ENCODE measurements at places on chromosomes 3 and 15.

DNA sequence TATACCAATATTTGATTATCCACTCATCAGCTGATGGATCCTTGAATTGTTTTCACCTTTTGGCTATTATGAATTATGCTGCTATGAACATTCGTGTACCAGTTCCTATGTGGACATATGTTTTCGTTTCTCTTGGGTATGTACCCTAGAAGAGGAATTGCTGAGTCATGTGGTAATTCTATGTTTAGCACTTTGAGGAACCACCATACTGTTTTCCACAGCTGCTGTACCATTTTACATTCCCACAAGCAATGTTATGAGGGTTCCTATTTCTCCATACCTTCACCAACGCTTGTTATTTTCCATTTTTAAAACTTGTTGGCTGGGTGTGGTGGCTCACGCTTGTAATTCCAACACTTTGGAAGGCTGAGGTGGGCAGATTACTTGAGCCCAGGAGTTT lies 62.9 kb downstream of the RPLP1 start:
- DNase-seq = no peak

DNA sequence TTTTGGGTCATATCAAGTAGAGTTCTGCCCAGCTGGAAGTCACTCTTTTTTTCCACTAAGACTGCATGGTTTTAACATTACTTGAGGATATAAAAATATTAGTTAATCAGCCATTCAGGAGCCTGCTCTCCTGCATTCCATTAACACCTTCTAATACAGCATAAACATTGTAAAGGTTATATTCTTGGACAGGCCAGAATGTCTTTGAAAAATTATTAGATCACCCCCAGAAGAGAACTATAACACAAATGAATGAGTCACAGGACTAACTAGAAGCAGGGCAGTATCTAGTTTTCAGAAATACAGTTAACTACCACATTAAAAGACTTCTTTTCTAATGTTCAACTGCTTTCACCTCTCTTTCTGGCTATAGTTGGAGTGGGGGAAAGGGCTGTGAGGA lies 80.9 kb downstream of the THBS1 start:
- DNase-seq = no peak

DNA sequence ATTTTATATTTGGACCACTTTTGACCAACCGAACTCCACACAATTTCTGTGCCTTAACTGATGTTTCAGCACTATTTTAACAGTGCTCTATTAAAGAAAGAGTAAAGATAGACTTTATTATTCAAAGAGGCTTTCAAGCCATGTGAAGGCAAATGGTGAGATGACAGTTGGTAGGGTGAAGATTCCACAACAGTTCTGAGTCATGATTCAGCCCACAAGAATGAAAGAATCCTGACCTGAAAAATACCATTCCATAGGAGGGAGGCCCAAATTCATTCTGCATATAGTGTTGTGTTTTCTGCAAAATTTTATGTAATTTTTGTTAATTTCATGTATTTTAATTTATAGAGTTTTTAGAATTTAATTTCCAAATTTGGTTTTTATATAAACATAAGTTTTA lies 135.6 kb upstream of the STAC start:
- DNase-seq = no peak

DNA sequence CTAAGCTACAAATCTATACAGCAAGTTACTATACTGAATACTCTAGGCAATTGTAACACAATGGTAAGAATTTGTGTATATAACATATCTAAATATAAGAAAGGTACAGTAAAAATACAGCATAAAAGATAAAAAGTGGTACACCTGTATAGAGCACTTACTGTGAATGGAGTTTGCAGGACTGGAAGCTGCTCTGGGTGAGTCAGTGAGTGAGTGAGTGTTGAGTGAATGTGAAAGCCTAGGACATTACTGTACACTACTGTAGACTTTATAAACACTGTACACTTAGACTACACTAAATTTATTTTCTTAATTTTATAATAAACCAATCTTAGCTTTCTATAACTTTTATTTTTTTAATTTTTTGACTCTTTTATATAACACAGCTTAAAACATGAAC lies 123.1 kb downstream of the ZMAT3 start:
- DNase-seq = no peak

GRCh38 chr15:59266028-59266427 lies 59.4 kb downstream of the LDHAL6B start:
- no peak for DNase-seq

DNA sequence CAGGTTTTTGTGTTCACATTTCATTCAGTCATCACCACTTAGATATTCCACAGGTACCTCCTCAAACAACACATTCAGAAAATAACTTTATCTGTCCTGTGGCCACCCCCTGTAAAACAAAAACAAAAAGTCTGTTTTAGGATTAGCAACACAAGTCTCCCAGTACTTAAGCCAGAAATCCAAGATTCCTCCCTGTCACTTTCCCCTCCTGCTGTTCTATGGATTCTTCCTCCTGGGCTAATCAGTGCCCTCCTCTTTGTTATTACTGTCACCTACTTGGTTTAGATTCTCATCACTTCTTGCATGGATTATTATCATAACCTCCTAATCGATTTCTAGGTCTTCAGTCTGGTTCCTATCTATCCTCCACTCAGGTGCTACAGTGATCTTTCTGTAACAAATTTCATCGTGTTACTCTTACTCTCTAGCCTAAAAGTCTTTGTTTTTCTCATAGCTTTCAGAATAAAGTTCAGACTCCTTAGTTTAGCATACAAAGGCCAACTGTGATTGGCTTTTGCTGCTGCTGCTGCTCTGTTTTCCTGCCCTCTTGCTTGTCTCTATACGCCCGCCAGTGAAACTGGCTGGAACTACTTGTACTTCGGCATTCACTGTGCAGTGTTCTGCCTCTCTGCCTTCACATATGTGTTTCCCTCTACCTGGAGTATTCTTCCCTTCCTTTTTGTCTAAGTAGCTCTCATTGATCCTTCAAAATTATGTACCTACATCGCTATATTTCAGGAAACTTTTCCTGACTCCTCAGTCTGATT lies 32.2 kb downstream of the PPP2R3A start:
- no peak for DNase-seq

- DNase-seq = no peak
These were observed 64.9 kb upstream of the SUCLG2 start for GRCh38 chr3:67719333-67719732.

GRCh38 chr15:89836267-89837133 lies 21.8 kb upstream of the ANPEP start:
- no peak for DNase-seq

GRCh38 chr15:100926258-100926657 lies 7.1 kb downstream of the LRRK1 start:
- no peak for DNase-seq

DNA sequence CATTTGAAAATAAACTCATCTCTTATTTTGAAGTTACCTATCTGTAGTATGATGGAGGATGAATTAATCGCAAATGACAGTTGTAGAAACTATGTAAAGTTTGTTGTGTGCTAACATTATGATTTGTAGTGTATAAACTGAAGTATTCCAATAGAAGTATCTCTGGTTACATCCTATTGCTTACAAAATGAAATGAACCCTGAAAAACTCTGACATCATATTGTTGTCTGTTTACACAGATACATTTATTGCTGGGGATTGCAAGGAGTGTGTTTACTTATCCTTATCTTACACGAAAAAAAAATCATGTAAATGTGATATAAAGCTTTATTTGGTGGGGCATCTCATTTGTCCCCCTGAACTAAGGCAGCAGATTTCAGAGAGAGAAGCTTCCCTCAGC lies 2.6 kb upstream of the ABHD10 start:
- no peak for DNase-seq

DNA sequence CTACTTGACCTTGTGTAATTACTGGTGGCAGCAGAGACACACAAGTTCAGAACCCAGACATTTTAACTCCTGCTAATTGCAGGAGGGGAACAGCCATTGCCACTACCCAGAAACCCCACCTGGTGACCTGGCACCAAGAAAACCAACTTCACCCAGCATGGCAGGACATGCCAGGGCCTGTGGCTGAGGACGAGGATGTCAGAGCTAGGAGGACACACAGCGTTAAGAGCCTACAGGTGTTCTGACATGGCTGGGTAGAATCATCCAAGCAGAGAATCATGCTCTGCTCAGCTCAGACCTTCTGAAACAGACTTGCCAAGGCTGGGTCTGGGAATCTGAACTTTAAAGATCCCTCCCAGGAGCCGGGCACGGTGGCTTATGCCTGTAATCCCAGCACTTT lies 11.7 kb upstream of the SPATA12 start:
- no peak for DNase-seq
